HAP-1 (cell line): ENCODE measurements at places on chromosomes 11 and 22.

DNA sequence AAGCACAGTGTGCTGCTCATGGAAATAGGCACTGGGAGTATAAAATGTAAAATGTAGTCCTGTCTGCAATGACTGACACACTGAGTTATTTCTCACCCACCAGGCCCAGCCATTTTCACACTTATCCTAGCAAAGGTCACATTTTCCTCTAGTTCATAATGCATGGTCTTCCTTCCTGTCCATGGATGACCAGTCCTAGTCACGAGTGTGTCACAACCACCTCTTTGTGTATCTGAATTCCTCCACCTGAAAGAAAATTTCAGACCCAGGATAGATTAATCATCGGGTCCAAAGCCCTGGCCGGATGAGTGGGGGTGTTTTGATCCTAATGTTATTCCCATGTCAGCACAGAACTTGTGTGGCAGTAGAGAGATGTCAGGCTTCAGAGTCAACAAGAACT is at the start of gene MRGPRX4:
MRGPRX4 (plus strand) TSS at position 172 of the 400 bp plus-strand sequence. CDS start 420 bp downstream, outside the sequence.
- no peak for DNase-seq

DNA sequence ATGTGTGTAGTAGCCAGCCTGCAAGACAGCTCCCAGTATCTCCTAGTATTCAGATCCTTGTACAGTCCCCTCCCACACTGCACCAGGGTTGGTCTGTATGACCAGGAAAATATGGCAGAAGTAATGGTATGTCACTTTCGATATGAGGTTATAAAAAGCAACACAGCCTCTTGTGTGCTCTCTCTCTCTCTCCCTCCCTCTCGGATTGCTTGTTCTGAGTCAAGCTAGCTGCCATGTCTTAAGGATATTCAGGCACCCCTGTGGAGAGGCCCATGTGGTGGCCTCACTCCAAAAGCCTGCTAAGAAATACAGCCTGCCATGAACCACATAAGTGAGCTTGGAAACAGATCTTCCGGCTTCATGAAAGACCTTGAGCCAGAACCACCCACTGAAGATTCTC is 25.4 kb downstream of the FXYD6 start:
- peak; percentile 1 for DNase-seq

DNA sequence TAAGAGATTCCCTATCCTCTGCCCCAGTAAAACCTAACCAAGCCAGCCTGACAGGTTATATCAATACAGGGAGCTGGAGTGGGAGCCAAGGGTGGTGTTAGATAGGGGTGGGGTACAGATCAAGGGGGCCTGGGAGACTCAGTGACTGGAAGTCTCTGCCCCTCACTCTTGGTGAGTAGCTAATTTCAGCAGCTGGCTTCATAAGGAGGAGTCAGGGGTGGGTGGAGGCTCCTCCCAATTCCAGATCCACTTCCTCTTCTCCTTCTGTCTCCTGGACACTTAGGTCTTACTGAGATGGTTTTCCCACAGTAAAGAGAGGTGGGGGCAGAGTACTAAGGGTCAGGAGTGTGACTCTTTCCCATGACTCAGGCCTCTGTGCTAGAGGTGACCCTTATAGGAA is 1.1 kb upstream of the VSIG2 start:
- DNase-seq, result no peak

- DNase-seq, result no peak
Measured at GRCh38 chr11:19194620-19195308, 7.0 kb downstream of the CSRP3 start.

GRCh38 chr11:61293867-61294716 is 1.0 kb downstream of the VWCE start:
- DNase-seq, result peak; percentile 60

DNA sequence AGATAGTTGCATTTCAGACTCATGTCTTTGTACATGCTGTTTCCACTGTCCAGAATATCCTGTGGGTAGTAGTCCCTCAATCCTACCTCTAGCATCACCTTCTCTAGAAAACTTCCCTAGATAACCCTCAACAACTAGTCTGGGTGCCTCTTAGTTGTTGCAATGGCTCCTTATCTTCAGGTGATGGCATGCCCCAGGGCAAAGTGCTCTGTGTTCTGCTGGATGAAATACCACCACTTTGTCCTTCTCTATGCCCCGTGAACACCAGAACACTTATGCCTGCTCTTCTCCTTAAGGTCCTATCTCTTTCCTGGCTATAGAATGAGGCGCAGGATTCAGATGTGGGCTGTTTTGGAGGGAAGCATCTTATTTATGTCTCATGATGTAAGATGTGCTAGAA is 158.3 kb upstream of the CTSC start:
- DNase-seq, result no peak

DNA sequence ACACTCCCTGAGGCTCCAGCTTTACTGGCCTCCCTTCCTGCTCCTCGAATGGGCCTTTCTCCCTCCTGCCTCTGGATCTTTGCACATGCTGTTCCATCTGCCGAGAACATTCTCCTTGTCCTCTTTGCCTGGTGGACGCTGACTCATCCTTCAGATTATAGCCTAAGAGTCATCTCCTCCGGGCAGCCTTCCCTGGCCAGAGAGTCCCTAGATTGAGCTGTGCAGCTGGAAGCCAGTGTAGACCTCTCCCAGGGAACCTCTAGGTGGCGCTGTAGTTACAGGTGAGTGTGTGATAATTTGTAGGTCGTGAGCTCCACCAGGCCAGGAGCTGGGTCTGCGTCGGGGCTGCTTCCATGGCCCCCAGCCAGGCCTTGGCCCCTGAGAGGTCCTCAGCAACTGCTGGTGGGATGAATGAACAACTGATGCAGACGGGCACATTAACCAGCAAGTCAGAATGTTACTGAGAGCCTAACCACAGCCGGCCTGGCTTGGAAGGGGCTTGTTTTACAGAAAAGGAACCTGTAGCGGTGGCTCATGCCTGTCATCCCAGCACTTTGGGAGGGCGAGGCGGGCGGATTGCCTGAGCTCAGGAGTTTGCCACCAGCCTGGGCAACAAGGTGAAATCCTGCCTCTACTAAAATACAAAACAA is 8.7 kb downstream of the PNPLA5 start:
- DNase-seq, result peak; percentile 50
